ENCODE measurements at places on chromosomes 1 and 21.

DNA sequence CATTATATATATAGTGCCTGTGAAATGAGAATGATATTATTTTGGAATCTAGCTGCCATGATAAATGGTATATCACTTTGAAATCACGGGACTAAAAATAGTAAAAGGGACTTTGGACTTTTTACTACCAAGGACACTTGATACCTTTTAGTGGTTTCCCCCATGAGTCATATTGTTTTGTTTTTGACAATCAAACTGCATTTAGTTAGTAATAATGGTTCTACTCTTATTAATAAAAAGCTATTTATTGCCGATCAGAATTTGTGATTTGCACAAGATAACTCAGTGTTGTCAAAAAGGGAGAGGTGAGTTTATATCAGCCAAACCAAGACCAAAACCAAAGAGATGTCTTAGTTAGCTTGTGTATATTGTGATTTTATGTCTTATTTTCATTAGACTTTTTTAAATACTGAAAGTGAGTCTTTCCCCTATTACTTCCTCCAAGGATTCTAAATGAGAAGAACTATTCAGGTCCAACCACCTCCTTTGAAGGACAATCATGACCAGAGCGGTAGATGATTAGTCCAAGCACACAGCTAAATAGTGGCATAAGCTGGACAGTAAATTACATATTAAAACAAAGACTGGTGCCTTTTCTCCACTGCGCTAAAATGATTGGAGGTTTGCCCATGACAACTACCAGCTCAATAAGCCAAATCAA is 281.7 kb upstream of the ESRRG start:
- DNase-seq, result no peak

DNA sequence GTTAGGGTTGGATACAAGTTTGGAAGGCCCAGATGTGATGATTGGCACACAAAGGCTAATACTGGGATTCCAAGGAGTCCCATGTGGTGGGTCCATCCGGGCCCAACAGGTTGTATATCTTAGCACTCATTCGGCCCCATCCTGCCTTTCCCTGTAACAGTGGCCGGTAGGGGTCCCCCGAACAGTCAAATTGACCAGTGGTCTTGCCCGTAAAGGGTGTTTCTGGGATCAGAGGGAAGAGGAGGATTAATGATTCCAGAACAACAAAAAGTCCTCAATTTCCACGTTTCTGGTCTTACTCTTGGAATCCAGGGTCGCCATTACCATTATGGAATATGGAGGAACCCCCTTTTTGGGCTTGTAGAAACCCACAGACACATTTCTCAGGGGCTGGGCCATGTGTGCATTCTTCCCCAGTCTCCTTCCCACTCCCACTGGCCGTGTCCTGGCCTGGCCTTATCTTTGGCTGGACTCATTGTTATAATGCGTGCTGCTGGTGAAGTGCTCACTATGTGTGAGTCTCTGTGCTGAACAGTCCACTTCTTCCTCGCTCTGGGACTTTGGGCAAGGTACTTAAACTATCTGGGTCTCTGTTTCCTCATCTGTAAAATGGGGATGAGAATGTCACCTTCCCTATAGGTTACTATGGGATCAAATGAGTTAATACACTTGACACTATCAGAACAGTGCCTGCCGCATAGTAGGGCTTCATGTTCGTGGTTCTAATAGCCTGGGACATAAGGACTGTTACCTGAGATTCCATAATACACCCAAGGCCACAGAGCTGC is 161.8 kb downstream of the DYRK1A start:
- no peak for DNase-seq

DNA sequence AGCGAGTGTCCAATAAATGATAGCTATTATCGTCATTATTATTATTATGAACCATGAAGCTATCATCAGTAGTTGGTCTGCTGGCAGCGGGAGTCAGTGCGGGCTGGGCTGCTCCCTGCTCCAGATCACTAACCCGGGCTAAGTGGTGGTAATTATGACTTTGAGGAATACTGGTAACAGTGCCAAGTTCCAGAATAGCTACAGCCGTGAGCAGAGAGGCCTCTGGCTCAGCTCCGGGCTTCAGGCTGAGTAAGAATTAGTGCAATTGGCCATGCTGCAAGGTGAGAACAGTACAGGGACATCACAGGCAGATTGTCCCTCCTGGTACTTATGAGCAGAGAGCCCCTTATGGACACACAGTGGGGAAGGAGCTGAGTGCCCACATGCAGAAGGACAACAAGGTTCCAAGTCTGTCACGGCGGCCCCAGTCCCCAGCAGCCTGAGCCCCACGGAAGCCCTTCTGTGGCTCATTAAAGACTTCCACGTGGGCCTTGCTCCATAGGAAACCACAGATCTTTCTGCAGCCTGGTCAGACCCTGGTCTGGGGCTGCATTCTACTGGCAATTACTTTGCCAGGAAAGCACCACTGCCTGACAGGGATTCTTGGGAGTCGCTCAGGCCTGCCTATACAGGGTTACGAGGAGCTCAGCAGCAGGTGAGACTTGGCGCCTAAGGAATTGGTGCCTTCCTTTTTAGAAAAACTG is 235.1 kb downstream of the RRAGC start:
- DNase-seq, result no peak

DNA sequence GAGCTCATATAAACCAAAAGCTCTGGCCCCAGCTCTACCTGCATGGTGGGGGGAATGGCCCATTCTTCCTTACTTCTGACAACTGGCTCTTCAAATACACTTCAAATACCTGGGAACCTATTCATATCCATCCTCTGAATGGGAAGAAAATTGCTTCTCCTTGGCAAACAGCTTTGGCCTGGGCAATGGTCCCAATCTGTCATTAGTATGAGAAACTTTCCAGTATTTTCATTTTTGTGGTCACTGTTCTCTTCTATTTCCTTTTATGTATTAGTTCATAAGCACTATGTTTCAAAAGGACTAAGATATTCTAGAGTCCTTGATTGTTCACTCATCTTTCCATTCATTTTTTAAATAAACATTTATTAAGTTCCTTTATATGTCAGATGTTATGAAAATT is 5.2 kb upstream of the HSD3B2 start:
- DNase-seq, result no peak

GRCh38 chr1:246280551-246280950 is 226.5 kb downstream of the SMYD3 start:
- DNase-seq, result no peak

DNA sequence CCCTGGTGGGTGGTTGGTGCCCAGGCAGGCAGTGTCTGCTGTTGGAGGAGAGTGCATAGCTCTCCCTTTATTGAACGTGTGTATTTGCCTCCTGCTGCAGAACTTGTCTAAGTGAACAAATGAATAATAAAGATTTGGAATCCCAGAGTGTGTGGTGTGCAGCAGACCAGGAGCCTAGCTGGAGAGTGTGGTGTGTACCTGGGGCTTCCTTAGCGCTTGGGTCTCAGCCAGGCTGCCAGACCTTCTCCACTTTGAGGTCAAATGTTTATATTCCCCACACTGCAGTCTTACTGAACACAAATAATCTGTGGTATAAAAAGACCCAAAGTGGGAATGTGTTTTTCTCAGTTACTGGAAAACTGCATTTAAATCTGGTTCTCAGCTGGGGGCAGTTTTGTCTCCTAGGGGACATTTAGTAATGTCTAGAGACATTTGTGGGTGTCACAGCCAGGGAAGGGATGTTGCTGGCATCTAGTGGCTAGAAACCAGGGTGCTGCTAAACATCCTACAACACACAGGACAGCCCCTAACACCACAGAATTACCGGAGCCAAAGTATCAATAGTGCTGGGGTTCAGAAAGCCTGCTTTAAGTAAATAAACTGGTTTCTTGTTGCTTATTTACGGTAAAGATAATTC is 23.6 kb downstream of the SLC37A1 start:
- no peak for DNase-seq

DNA sequence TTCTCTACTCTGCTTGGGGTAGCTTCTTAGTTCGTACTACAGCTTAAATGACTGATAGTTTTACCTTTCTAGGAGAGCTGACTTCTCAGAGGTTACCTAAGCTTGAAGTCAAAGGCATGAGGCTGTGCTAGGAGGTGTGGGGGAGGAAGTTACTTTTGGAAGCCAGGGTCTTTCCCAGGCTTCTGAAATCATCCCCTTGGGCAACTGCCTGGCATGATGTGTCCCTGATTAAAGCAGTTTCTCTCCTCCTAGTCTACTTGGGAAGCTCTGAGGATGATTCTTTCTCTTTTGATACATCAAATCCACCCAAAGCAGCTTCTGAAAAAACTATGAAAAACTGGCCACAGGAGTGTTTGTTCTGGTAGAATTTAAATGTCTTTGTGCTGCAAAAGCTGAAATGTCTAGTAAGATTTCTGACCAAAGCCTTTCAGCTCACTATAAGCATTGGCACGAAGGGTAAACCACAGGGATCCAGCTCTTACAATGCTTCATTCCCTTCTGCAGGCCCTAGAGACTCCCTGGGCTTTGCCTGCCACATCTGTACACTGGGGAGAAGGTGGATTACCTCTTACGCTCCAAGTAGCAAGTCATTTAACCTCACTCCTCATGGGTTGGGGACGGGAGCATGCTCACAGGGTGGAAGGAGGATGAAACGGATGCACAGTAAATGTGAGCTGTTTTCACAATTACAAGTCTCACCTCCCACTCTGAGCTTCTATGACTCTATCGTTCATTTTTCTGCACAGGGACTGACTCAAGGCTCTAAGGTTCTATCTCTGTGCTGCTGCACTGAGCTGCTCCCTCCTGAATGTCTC is 59.6 kb downstream of the RUNX1 start:
- peak; percentile 86 for DNase-seq

GRCh38 chr1:209777587-209777986 is 6.8 kb downstream of the C1orf74 start:
- no peak for DNase-seq

GRCh38 chr1:203359010-203359571 is 8.2 kb upstream of the FMOD start:
- no peak for DNase-seq

DNA sequence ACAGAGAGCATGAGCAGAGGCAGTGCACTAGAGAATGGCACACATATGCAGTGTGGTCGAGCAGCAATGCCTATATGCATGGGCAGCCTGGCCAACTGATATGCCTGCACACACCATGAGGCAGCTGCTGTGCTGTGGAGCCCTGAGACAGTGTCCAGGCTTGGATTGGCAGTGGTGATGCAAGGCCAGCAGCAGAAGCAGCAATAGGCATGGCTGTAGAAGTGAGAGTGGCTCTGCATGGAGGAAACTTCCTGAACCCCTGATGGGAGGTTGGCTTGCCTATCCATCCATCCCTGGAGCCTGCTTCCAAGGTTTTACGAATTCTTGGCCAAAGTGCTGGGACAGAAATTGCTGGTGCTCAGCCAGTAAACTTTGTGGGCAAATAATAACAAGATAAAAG is 89.7 kb downstream of the DIRAS3 start:
- DNase-seq, result no peak

- no peak for DNase-seq
Measured at GRCh38 chr1:11648039-11648438, 6.2 kb downstream of the FBXO2 start.

DNA sequence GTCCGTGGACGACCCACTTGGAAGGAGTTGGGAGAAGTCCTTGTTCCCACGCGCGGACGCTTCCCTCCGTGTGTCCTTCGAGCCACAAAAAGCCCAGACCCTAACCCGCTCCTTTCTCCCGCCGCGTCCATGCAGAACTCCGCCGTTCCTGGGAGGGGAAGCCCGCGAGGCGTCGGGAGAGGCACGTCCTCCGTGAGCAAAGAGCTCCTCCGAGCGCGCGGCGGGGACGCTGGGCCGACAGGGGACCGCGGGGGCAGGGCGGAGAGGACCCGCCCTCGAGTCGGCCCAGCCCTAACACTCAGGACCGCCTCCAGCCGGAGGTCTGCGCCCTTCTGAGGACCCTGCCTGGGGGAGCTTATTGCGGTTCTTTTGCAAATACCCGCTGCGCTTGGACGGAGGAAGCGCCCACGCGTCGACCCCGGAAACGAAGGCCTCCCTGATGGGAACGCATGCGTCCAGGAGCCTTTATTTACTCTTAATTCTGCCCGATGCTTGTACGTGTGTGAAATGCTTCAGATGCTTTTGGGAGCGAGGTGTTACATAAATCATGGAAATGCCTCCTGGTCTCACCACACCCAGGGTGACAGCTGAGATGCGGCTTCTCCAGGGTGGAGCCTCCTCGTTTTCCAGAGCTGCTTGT is 32.4 kb downstream of the PRMT2 start:
- DNase-seq, result no peak

GRCh38 chr1:3560251-3560871 is 50.9 kb downstream of the MEGF6 start:
- no peak for DNase-seq

GRCh38 chr21:35222021-35222420 is 172.9 kb upstream of the RUNX1 start:
- no peak for DNase-seq

GRCh38 chr1:109931189-109931731 is 20.6 kb downstream of the CSF1 start:
- DNase-seq, result no peak

DNA sequence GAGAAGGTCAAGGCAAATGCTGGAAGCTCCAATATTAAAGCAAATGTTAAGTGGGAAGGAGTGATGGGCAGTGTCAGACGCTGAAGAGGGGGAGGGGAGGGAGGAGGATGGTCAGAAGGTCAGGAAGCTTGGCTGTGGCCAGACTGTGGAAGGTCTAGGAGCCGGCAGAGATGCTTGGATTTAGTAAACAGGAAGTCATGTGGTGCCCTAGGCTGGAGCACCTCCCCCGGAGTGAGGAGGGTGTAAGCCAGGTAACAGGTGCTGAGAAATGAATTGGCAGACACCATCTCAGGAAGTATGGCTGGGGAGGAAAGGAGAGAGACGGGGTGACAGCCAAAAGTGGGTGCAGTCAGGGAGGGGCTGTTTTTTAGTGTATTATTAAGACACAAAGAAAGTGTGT is 17.7 kb downstream of the CSMD2 start:
- DNase-seq, result no peak

DNA sequence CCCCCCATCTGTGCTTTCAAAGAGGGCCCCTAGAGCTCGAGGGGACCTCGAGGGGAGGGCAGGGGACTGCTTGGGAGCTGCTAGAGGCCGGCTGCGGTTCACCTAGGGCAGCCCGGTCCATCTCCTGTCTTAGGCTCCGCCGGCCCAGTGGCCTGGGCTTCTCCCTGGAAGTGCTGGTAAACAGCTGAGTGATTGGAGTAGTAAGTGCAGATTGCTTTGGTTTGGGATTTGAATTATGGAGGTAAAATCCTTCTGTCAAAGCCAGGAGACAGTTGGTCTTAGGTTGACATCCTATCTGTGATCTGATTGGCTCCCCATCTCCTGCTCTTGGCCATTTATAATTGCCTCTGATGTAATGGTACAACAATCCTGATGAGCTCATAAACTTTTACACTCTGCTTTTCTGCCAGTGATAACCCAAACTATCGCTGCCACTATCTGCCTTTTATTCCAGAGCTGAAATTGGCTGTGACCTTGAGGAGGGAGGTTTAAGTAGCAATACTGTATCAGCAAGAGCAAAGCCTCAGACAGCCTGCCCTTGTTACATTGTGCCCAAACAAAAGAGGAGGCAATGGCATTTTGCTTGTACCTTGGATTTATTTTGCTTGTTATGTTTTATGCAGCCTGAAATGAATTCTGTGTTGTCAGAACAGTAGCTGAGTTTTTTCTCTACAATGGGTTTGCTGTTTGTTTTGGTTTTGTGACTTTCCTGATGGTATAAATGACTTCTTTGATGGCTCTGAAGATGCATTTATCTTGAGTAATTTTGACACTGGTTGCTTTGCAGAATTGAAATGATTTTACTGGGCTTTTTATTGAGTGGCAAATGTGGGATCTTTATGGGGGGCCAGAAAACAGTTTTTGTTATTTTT is 2.4 kb downstream of the ARID1A start:
- DNase-seq, result peak; percentile 69

- DNase-seq, result no peak
Measured at GRCh38 chr21:33967086-33967571, 51.5 kb upstream of the ATP5PO start.

All from stimulated activated effector memory CD8-positive, alpha-beta T cell treated with anti-CD3 and anti-CD28 coated beads, Interleukin-12 subunit alpha, Interleukin-12 subunit beta, amount 100 ng/mL, for 72 hours (primary cell).